ENCODE measurements at places on chromosomes 2 and 18. TPM values are rescaled to one million over a fixed set of nuclear protein-coding genes. Genes with fewer than 3 reads are reported as not detected.

TUBB8B gene
- total RNA-seq, result not detected

C2orf81 gene
- total RNA-seq, result 1.5 TPM

POU3F3 gene
- not detected for total RNA-seq

ARHGAP15 gene
- total RNA-seq, result not detected

LOXHD1 gene
- total RNA-seq, result not detected
